Hypothalamus (tissue), 51 donors: ENCODE measurements at places on chromosomes 3 and 15.

- DNase-seq, result no peak
Measured at GRCh38 chr15:69305204-69305931, 6.7 kb downstream of the PAQR5 start.

GRCh38 chr15:66700412-66700801 lies 1.6 kb upstream of the SMAD6 start:
- no peak for DNase-seq

- DNase-seq, result no peak
Measured at GRCh38 chr15:45921376-45921775, 286.5 kb downstream of the SQOR start.

GRCh38 chr3:160130071-160130470 lies 95.2 kb upstream of the C3orf80 start:
- no peak for DNase-seq

GRCh38 chr3:15241341-15241740 lies 35.3 kb downstream of the CAPN7 start:
- DNase-seq, result no peak

DNA sequence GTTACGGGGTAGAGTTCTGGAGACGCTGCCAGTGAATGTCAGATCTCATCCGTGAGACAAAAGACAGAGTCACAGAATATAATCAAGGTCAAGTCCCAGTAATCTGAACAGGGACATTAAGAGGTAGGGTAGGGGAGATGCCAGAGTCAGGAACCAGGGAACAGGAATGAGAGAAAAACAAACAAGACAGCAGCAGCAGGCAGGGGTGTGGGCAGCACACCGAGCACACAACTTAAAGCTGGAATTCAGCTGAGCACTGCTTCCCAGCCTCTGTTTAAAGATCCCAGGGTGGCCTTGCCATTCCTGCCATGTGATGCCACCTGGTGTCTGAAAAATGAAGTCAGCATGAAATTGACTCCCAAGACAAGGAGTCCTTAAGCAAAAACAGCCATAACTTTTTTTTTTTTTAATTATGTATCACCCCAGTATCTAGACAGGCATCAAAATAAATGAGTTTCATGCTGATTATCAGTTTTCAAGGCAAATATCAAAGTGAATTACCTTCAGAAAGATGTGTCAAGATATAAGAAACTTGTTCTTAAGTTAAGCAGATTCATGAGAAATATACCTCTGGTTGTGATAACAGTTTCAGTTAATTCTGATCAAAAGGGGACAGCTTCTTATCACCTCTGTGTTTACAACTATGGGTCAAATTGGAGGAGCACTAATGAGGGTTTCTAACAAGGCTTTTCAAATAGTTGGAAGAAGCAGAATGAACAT lies 203.7 kb downstream of the SLC9A9 start:
- DNase-seq, result no peak

GRCh38 chr3:69343875-69344274 lies 42.0 kb downstream of the FRMD4B start:
- no peak for DNase-seq

GRCh38 chr3:29537889-29538609 lies 257.2 kb downstream of the RBMS3 start:
- no peak for DNase-seq

DNA sequence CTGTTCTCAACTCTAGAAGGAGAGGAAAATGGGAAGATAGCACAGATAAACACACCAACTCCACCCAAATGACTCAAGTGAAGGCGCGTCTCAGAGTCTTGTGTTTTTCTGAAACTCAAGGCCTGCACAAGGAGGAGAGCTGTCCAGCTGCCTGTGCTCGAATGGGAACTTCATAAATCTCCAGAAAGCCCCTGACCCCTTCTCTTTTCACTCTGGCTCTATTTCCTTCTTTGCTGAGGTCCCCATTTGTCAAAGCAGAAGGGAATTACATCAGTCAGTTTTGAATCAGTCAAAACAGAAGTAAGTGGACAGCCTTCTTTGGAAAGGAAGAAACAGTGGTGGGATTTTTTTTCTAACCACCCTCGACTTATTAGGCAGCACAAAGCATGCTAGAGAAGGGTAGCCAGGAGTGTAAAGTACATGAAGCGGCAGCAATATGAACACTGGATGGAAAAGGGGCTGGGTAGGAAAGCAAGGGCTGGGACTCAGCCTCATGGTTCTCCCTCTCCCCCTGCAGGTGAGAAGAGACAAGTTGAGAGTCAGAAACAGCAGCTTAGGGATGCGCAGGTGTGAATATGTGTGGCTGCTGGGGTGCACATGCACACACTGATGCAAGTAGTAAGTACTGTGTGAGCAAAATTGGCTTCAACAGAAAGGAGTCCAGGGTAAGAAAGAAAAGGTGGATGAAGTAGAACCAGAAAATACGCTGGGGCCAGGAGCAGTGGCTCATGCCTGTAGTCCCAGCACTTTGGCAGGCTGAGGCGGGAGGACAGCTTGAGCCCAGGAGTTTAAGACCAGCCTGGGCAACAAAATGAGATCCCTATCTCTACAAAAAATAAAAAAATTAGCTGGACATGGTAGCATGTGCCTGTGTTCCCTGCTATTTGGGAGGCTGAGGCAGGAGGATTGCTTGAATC lies 36.6 kb upstream of the MAGEF1 start:
- DNase-seq, result no peak

DNA sequence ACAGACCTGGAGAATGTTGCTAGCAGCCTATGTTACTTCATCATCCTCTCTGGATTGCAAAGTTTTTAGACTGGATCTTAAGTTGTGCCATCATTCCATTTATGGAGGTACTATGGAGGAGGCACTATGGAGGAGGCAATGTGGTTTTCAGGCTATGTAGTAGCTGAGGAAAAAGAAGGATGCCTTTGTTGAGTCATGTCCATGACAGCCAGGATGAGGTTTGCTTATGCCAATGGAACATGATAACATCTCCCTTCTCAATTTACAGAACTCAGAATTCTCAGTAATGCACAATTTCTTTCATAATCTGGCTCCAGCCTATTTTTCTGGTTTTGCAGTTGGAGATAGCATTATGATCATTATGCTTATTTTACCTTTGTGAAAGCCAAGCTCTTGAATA lies 65.9 kb upstream of the TMEM108 start:
- DNase-seq, result no peak

GRCh38 chr15:26634319-26634718 lies 138.5 kb downstream of the GABRB3 start:
- DNase-seq, result no peak

GRCh38 chr3:103614719-103615118 lies 1179.9 kb downstream of the ZPLD1 start:
- no peak for DNase-seq

GRCh38 chr3:107679921-107680320 lies 157.2 kb downstream of the BBX start:
- no peak for DNase-seq

- DNase-seq, result no peak
Measured at GRCh38 chr3:445960-446359, 249.4 kb downstream of the CHL1 start.

- DNase-seq, result no peak
Measured at GRCh38 chr15:100448481-100448880, 80.3 kb downstream of the CERS3 start.

DNA sequence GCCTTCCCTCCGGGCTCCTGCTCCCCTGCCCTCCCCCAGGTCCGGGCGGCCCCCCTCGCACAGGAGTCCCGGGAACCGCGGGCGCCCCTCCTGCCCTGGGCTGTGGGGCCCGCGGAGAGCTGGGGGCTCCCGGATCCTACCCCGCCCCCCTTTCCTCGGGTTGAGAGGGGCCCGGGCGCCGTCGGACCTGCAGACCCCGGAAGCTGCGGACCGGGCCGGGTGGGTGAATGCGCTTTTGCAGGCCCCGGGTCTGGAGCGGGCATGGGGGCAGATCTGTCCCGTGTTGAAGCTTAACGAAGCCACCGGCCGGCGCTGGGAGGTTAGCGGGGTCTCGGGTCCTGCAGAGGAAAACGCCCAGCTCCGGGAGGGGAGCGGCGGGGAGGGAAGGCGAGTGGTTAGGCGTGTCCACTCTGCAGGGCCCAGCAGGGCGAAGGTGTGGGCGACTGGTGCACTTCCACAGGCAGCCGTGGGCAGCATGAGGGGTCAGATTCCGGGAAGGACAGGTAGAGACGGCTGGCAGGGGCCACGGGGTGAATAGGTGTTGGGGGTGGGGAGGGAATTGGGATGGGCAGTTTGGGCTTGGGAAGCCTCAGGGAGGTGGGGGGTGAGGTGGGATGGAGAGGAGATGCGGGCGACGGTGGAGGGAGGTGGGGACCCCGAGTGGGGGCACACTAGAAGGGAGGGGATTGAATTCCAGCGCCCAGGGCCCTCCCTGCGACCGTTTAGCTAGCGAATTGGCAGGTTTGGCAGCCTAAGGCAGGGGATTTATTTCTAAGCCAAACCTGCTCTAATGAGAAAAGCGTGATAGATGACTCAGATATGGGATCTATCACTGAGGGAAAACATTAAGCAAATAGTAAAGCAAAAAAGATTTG lies 635 bp downstream of the CD276 start:
- no peak for DNase-seq
